ENCODE measurements at places on chromosomes 16 and 17. TPM values are rescaled to one million over a fixed set of nuclear protein-coding genes. Genes with fewer than 3 reads are reported as not detected.

GRCh38 chr16:67845291-67846062, 1.3 kb upstream of the NUTF2 start:
- no peak for DNase-seq

DNA sequence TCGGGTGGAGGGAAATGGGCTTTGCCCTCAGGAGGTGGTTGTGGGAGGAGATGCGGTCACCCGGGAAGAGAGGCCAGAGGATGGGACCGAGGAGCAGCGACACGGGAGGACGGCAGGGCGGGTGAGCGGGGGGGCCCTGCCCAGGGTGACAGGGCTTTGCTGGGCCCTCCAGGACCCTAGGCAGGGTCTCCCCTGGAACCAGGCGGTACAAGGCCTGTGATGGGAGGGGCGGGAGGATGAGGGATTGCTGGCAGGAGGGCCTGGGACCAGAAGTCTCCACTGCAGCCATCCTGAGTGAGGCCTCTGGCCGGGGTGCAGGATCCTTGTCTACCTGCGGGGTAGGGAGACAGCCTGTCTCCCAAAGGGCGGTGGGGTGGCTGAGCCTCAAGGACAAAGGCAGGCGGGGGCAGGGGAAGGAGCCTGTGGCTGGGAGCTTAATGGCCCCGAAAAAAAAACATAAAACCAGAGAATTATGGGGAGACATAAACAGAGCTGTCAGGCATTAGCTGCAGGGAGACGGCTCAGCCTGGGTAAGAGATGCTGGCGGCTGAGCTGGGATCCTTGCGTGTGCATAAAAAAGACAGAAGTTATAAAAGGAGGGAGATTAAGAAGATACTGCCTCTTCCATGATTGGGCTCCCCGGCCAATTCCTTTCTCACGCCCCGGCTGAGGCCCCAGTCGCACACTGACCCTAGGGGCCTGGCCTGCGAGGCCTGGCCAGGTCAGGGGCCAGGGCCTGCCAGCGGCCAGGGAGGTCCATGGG, 66.7 kb downstream of the SREBF1 start:
- DNase-seq, result no peak

- no peak for DNase-seq
Observed at GRCh38 chr17:6259899-6260298, 175.0 kb downstream of the AIPL1 start.

- no peak for DNase-seq
Observed at GRCh38 chr17:814371-814770, 32.2 kb downstream of the MRM3 start.

DNA sequence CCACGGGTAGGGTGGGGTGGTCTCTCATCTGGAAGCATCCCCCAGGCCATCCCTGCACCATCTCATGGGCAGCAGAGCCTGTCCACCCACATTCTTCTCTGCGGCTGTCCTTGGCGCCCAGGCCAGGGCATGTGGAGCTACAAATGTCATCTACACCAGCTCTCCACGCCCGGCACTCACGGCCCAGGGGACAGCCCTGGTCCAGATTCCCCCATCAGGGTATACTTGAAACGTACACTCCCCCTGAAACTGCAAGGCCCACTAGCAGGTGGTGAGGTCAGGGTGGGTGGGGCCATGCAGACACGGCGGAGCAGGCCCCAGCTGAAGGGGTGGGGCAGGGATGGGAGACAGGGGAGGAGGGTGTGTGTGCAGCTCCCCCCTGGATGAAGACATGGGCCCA, 3.2 kb upstream of the SOX8 start:
- DNase-seq, result no peak

- DNase-seq, result no peak
Observed at GRCh38 chr16:78953526-78953925, 647.0 kb downstream of the MAF start.

The TLCD2 gene
- 4.3 TPM for total RNA-seq

The ENPP7 gene
- total RNA-seq, result 20.5 TPM

DNA sequence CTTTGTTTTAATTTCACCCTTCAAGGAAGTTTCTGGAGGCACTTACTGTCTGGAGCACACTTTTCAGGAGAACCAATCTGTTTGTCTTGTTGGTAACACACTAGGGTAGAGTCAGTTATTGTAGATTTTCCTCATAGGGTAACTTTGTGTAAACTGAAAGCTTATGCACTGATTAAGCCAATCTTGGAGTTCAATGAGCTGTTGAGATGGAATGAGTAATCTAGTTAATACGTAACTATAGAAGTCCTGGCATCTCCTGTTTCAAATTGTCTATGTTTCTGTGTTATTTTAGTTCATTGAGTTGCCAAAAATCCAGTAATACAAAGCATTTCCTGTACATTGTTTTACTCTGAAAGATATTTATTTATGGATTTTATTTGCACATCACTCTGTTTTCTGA, 111.6 kb upstream of the HAS3 start:
- no peak for DNase-seq

DNA sequence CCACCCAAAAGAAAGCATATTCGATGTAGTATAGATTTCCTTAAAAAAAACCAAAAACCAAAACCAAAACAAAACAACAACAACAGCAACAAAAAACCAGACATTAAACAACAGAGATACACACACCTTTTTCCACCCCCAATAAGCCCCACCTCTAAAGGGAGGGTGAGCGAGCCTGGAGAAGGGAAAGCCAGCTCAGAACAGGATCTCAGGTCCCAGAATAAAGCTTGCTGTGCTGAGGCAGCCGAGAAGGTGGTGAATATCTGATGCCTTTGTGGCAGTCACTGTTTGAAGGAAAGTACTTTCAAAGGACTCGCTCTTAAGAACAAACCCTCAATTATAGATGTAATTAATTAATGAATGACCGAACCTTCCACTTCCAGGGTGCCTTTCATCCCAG, 470 bp downstream of the KRT23 start:
- DNase-seq, result no peak

The TMEM238L gene
- not detected for total RNA-seq

DNA sequence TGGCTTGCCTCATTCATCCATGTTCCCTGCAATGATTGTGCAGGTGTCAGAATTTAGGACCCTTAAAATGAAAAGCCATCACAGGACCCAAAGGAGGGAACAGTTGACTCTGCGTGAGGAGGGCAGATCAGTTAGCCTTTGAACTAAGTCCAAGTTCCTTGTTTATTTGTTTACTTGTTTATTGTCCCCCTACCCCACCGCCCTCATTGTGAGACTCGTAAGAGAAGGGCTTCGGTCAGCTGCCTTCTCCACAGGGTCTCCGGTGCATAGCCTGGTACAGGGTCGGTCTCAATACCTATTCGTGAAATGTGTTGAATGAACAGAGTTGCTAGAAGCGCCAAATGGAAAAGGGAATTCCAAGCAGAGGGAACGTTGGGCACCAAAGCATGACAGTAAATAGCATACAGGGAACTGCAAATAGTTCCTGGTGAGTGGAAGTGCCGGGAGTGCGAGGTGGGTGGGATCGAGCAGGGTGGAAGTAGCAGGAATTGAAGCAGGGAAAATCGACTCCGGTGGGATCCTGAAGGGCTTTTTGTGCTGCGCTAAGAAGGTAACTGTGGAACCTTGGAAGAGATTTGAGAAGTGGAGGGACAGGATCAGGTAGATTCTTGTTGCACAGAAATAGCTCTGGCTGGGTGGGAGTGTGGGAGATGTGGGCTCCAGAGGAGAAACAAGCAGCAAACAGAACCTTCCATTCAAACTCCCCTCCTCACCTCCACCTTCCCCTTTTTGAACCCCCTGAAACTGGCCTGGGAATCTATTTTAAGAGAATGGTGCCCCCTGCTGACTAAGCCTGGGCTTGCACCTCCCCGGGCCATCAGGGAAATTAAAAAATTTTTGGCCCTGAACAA, 12.7 kb downstream of the SLC35B1 start:
- DNase-seq, result no peak

The RNF166 gene
- total RNA-seq, result 20.1 TPM

DNA sequence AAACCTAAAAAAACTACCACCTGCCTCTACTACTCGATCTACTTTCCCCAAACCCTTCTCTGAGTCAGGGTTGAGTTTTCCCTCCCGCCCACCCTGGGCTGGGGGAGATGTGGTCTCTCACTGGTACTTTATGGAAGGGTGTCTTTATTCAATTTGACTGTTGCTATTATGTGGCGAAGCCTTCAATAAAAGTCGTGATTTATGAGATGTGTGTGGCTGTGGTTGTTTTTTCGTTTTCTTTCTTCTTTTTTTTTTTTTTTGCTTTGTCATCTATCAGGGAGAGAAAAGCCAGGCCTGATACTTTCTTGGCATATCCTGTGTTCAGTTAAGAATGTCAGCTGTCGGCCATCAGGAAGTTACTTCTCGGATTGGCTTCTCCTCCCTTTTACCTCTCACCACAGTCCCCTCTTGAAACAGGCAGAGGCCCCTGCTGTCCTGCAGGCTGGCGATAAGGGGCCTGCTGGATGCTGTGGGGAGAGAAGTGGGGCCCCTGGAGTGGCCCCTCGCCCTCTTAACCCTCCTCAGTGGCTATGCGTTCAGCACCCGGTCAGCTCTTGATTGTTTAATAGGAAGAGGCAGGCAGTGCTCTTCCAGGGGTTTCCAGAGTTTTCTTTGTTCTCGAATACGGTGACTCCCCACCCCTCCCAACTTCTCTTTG, 123.0 kb downstream of the MSI2 start:
- no peak for DNase-seq

GRCh38 chr16:21698169-21699032, 34.6 kb downstream of the OTOA start:
- no peak for DNase-seq

DNA sequence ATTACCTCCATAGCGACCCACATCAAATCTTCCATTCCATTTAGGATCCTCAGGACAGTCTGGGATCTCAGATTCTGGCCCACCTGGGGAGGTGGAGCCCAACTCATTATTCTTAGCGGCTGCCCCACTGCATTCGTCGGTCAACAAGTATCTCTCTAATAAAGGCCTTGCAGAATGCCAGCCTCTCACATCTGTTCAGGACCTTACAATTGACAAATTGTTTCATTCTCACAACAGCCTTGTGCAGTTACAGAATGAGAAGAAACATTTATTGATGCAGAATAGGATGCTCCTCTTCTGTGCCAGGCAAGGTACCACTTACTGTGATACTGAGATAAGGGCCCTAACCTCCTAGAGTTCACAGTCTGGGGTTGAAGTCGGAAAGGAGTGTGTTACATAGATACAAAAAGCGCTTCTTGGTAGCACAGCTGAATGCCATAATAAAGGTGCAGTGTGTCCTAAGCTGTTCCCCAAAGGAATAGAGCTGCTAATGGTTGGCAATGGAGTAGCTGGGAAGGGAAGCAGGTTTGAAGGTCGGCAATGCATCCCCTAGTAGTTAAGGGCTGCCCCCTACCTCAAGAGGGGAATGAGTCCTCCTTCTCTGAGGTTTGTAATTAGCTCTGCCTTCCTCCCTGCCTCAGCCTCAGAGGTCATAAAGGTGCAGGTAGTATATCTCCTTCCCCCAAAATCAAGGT, 2.3 kb upstream of the MPP2 start:
- DNase-seq, result no peak

GRCh38 chr17:83173914-83174361, 94.5 kb downstream of the METRNL start:
- peak; percentile 70 for DNase-seq

GRCh38 chr16:61581417-61582046, 454.7 kb downstream of the CDH8 start:
- DNase-seq, result no peak

- no peak for DNase-seq
Observed at GRCh38 chr16:24670623-24671454, 58.6 kb upstream of the TNRC6A start.

GRCh38 chr16:795580-796229, 4.8 kb downstream of the GNG13 start:
- DNase-seq, result no peak

The GDPD1 gene
- 8.0 TPM for total RNA-seq

DNA sequence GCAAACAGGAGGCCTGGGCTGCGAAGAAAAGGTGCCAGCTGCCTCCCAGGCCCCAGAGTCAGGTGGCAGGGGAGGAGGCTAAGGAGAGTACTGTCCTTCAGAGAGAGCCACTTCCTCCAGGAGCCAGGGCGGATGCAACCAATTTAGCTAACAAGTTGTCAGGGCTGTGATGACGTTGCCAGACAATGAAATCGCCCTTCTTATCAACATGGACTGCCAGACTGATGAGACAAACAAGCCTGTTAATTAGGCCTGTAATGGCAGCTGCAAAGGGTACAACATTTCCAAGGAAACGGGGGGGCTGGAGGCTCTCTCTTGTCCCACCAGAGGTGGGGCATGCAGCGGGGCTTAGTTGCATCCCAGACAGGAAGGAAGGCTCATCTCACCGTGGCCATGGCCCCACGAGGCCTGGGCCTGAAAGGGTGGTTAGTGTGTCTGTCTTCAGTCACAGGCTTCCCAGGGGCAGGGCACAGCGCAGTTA, 111.8 kb downstream of the SDK2 start:
- DNase-seq, result no peak

The MOSMO gene
- total RNA-seq, result 13.5 TPM

- DNase-seq, result no peak
Observed at GRCh38 chr16:982145-983043, 824 bp downstream of the SOX8 start.

GRCh38 chr16:64459821-64460220, 662.0 kb downstream of the CDH11 start:
- DNase-seq, result no peak

GRCh38 chr16:71811261-71811803, 2.7 kb upstream of the AP1G1 start:
- DNase-seq, result no peak

DNA sequence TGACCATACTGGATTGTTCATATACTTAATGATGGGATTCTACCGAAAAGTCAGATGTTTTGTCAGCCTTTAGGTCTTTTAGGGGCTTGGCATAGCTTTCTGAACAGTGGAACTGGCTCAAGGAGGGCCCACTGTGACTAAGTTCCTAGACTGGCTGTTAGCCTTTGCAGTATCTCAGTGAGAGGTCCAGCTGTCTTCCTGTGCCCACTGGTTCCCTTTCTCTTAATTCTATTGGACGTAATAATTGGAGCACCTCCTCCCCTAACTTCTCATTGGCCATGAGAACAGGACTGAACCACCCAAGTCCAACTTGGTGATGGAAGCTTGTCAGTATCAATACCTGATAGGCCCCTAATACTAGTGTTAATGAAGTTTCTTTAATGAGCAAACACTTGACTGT, 13.5 kb downstream of the KPNA2 start:
- DNase-seq, result no peak

The FBXO39 gene
- 0.26 TPM for total RNA-seq

GRCh38 chr17:16440901-16441629, 25.7 kb downstream of the TRPV2 start:
- no peak for DNase-seq

The GUCY2D gene
- total RNA-seq, result 0.29 TPM

GRCh38 chr16:17346621-17347569, 123.9 kb downstream of the XYLT1 start:
- DNase-seq, result no peak

The CCL22 gene
- total RNA-seq, result not detected

- no peak for DNase-seq
Observed at GRCh38 chr17:58319173-58320162, 9.1 kb downstream of the TSPOAP1 start.
